ENCODE measurements at places on chromosomes 3 and 15. TPM values are rescaled to one million over a fixed set of nuclear protein-coding genes. Genes with fewer than 3 reads are reported as not detected.

Gene USP13
- total RNA-seq = 6.2 TPM

Gene CHDH
- 2.3 TPM for total RNA-seq

Gene PTH1R
- 0.32 TPM for total RNA-seq

Gene SLC6A1
- 0.16 TPM for total RNA-seq

Gene LMAN1L
- total RNA-seq = 0.43 TPM

Gene GPR149
- not detected for total RNA-seq

DNA sequence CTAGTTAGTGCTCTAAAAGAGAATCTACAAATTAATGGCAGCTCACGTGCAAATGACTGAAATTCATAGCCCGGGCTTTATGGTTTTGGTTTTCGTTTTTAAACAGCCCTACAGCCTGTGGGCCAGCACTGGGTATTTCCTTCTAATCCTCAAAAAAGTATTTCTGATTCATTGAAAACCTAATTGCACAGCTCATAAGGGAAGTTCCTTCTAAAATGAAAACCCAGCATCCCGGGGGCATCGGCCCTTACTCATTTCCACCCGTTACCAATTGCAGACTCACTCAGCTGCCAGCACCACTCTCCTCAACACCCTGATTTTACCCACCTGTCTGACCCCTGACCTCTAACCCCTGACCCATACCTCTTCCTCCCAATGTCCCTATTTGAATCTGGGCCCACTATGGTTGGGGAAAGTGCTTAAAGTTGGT is 59.5 kb upstream of the ZNF148 start:
- no peaks in the 10 kb centered on the region for H3K36me3 ChIP-seq
- H3K27me3 ChIP-seq = no peaks in the 10 kb centered on the region
- no peak overlapping the region for H3K4me3 ChIP-seq
- H3K4me1 ChIP-seq = no peaks in the 10 kb centered on the region

DNA sequence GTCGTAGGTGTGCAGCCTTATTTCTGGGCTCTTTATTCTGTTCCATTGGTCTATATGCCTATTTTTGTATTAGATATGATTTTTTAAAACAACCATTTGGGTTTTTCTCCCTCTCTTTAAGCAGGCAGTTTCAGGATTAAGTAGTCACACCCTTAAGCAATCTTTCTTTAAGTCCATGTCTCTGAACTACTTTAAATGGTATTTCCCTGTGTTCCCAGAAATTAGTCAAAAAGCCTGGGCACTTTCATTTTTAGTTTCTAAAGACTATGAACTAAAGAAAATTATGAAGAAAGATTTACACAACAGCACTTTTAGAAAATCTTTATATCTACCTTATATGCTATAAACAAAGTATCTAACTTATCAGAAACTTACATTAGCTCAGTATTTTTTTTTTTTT is 110.3 kb downstream of the FAIM start:
- H3K27ac ChIP-seq = no peak overlapping the region
- H3K36me3 ChIP-seq = peaks cover 3% of the 10 kb centered on the region
- DNase-seq = no peak
- H3K4me1 ChIP-seq = no peaks in the 10 kb centered on the region
- H3K27me3 ChIP-seq = no peaks in the 10 kb centered on the region

DNA sequence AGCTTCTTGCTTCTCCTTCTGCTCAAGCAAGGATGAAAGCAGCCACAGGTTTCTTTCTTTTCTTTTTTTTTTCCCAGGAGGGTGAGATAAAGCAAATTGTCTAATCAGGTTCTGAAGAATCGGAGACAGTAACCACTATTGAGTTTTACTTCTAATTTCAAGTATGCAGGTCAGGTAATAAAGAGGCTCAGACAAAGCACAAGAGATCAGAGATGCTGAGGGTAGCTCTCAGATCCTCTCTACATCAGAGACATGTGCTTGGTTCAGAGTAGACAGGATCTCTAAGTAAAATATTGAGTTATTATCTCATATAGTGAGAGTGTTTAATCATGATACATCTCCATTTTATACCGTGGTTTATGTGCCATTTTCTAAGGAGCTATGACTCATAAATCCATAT is 168.5 kb downstream of the NFKBIZ start:
- H3K4me3 ChIP-seq = no peak overlapping the region
- no peaks in the 10 kb centered on the region for H3K27me3 ChIP-seq
- H3K4me1 ChIP-seq = peaks cover 6% of the 10 kb centered on the region
- H3K27ac ChIP-seq = no peak overlapping the region
- DNase-seq = no peak

DNA sequence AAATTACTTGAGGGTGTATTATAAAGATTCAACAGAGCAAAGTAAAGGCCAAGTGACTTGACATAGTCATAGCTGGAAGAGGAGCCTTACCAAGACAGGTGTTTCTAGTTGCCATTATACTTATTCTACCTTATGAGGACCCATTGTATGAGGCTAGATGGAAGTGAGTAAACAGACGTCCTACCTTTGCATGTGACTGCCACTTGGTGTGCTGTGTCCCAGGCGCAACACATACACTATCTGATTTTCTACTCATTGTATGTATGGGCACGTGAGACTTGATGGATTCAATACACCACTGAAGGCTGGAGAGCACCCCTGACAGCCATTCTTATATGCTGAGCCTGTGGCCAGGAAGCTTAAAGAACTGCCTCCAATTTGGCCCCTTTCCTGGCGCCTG is 40.5 kb downstream of the BOC start:
- no peak overlapping the region for H3K27ac ChIP-seq
- no peaks in the 10 kb centered on the region for H3K36me3 ChIP-seq
- peaks cover 12% of the 10 kb centered on the region for H3K27me3 ChIP-seq
- no peaks in the 10 kb centered on the region for H3K4me1 ChIP-seq
- no peak for DNase-seq
- no peak overlapping the region for H3K4me3 ChIP-seq

GRCh38 chr3:152040319-152040718 is 166.9 kb downstream of the SUCNR1 start:
- H3K4me1 ChIP-seq = no peaks in the 10 kb centered on the region
- no peak for DNase-seq
- no peak overlapping the region for H3K4me3 ChIP-seq
- H3K27ac ChIP-seq = no peak overlapping the region

DNA sequence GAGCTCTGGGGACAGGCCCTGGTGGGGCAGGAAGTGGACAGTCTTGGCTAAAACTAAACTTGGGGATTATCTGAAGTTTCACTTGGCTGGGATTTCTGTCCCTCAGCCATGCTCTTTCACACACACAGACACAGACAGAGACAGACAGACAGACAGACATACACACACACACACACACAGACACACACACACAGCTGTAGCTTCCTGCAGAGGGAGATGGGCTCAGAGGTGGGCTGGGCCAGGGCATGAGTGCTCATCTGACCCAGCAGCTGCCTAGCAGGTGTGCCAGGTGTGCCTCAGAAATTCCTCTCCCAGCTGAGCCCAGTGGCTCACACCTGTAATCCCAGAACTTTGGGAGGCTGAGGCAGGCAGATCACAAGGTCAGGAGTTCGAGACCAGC is 3.3 kb downstream of the RHOV start:
- H3K27me3 ChIP-seq = peaks cover 35% of the 10 kb centered on the region
- no peaks in the 10 kb centered on the region for H3K36me3 ChIP-seq
- no peak overlapping the region for H3K4me3 ChIP-seq
- H3K4me1 ChIP-seq = no peaks in the 10 kb centered on the region

DNA sequence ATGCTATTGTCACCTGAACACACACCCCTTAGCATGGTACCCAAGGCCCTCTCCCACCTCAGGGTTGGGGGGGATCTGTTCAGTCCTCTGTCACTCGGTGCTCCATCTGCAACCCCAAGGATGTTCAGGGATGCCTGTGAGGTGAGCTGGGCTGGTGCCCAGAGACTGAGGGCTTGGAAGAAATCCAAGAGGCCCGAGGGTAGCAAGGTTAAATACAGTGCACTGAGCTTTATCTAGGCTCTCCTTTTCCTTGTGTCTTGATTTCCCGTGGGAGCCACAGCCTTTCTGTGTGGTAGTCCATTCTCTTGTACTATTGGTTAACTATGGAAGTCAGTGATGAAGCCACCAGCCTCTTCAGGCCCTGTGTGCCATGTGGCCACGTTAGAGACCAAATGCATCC is 18.7 kb upstream of the WNT5A start:
- no peaks in the 10 kb centered on the region for H3K4me1 ChIP-seq
- no peak overlapping the region for H3K27ac ChIP-seq
- no peaks in the 10 kb centered on the region for H3K36me3 ChIP-seq

- H3K4me1 ChIP-seq = no peaks in the 10 kb centered on the region
- no peaks in the 10 kb centered on the region for H3K36me3 ChIP-seq
- no peak for DNase-seq
- H3K27ac ChIP-seq = no peak overlapping the region
These were observed 106.8 kb upstream of the IL12A start for GRCh38 chr3:159881828-159882309.

- no peaks in the 10 kb centered on the region for H3K36me3 ChIP-seq
- no peak overlapping the region for H3K4me3 ChIP-seq
- H3K27ac ChIP-seq = no peak overlapping the region
- H3K27me3 ChIP-seq = no peaks in the 10 kb centered on the region
- no peak for DNase-seq
These were observed 28.7 kb downstream of the CACNA2D2 start for GRCh38 chr3:50474717-50475116.

- no peaks in the 10 kb centered on the region for H3K4me1 ChIP-seq
- H3K4me3 ChIP-seq = no peak overlapping the region
- DNase-seq = no peak
- H3K36me3 ChIP-seq = no peaks in the 10 kb centered on the region
- H3K27ac ChIP-seq = no peak overlapping the region
- no peaks in the 10 kb centered on the region for H3K27me3 ChIP-seq
These were observed 135.4 kb downstream of the RAB11A start for GRCh38 chr15:66004618-66005262.

DNA sequence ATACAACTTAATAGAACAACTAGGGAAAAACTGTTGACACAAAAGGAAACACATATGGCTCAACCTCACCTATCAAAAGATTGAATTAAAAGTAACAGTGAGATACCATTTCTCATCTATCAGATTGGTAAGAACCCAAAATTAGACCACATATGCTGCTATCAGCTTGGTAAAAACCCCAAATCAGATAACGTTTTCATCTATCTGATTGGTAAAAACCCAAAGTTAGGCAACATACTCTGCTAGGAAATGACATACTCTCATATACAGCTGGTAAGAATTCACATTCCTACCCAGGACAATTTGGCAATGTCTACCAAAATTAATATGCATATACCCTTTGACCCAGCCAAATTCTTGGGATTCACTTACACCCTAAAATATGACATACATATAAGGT is 26.3 kb downstream of the NRG4 start:
- no peaks in the 10 kb centered on the region for H3K4me1 ChIP-seq
- H3K27me3 ChIP-seq = peaks cover 3% of the 10 kb centered on the region
- DNase-seq = no peak
- H3K27ac ChIP-seq = no peak overlapping the region
- no peak overlapping the region for H3K4me3 ChIP-seq

GRCh38 chr3:128456776-128457715 is 9.6 kb downstream of the DNAJB8 start:
- H3K4me3 ChIP-seq = no peak overlapping the region
- no peaks in the 10 kb centered on the region for H3K36me3 ChIP-seq
- no peak overlapping the region for H3K27ac ChIP-seq
- peaks cover 4% of the 10 kb centered on the region for H3K4me1 ChIP-seq
- DNase-seq = no peak
- no peaks in the 10 kb centered on the region for H3K27me3 ChIP-seq

- peak within 1 kb of the TSS; percentile 87 for H3K27ac ChIP-seq
- peak; percentile 46 for DNase-seq
- H3K27me3 ChIP-seq = no peaks in the 10 kb centered on the region
- H3K36me3 ChIP-seq = no peaks in the 10 kb centered on the region
These were observed at the start of gene GCSAM for GRCh38 chr3:112132975-112133448. TSS of gene GCSAM (minus strand) at chr3:112133248. CDS start at chr3:112133120, 128 bp downstream.

GRCh38 chr3:107604057-107604822 is 81.5 kb downstream of the BBX start:
- no peak overlapping the region for H3K4me3 ChIP-seq
- H3K36me3 ChIP-seq = no peaks in the 10 kb centered on the region
- DNase-seq = no peak
- no peak overlapping the region for H3K27ac ChIP-seq
- H3K27me3 ChIP-seq = no peaks in the 10 kb centered on the region

- no peak for DNase-seq
- H3K4me3 ChIP-seq = no peak overlapping the region
- H3K27ac ChIP-seq = no peak overlapping the region
These were observed 35.8 kb downstream of the MGLL start for GRCh38 chr3:127786353-127787070.

- H3K27me3 ChIP-seq = no peaks in the 10 kb centered on the region
- H3K36me3 ChIP-seq = no peaks in the 10 kb centered on the region
- H3K27ac ChIP-seq = no peak overlapping the region
- H3K4me1 ChIP-seq = no peaks in the 10 kb centered on the region
- H3K4me3 ChIP-seq = no peak overlapping the region
- no peak for DNase-seq
These were observed 179.2 kb downstream of the EDEM1 start for GRCh38 chr3:5366746-5367145.

DNA sequence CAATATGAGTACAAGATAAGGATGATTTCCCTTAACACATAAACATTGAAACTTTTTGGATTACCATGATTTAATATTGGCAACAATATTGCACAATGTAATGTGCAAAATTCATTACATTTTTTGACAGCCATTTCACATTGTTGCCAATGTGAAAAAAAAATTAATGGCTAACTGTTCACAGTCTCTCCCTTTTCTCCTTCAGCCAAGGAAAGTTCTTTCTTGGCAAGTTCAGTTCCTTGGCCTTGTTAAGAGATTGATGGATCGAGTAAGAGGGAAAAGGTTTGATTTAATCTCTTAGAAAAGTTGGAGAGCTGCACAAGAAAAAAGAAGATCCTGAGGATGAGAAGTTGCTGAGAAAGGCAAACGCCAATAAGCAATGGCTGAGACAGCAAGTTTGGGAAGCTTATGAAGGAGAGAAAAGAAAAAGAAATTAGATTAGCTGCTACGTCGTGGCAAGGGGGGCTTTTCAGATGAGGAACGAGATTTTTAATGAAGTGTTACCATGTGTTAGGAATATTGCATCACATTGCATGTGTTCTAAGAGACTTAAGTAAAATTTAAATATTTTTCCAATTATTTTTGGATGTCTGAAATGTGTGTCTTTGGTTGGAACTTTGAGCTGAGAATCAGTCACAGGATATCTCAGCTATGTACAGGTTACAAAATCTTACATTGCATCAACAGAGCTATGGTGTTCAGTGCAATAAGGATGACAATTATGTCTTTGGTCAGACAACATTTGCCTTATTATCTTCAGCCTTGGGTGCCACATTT is 61.4 kb upstream of the ZNF280D start:
- no peak for DNase-seq
- no peaks in the 10 kb centered on the region for H3K4me1 ChIP-seq
- no peak overlapping the region for H3K4me3 ChIP-seq

All from T-cell (primary cell).